Activated naive CD8-positive, alpha-beta T cell treated with anti-CD3 and anti-CD28 coated beads, Interleukin-2, amount 10 ng/mL, durations not matched to agents 7 days and 5 days (primary cell): ENCODE measurements at places on chromosomes 16 and 17. TPM values are rescaled to one million over a fixed set of nuclear protein-coding genes. Genes with fewer than 3 reads are reported as not detected.

GRCh38 chr17:6913608-6914443 is 82.0 kb upstream of the ALOX12 start:
- H3K27ac ChIP-seq, result peak overlapping the region; percentile 67
- DNase-seq, result peak; percentile 83
- H3K4me1 ChIP-seq, result peaks cover 16% of the 10 kb centered on the region
- H3K36me3 ChIP-seq, result no peaks in the 10 kb centered on the region

DNA sequence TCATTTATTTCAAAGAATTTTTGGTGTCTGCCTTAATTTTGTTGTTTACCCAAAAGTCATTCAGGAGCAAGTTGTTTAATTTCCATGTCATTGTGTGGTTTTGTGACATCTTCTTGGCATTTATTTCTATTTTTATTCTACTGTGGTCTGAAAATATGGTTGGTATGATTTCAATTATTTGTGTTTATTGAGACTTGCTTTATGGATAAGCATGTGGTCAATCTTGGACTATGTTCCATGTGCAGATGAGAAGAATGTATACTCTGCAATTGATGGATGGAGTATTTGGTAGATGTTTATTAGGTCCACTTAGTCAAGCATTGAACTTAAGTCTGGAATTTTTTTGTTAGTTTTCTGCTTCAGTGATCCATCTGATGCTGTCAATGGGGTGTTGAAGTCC is 383.0 kb downstream of the PMP22 start:
- H3K36me3 ChIP-seq, result no peaks in the 10 kb centered on the region
- H3K4me1 ChIP-seq, result no peaks in the 10 kb centered on the region
- H3K4me3 ChIP-seq, result no peak overlapping the region
- no peak for DNase-seq
- H3K27me3 ChIP-seq, result peaks cover 6% of the 10 kb centered on the region

SHBG gene
- total RNA-seq, result not detected

- no peak for DNase-seq
- H3K27me3 ChIP-seq, result peaks cover 29% of the 10 kb centered on the region
- no peak overlapping the region for H3K27ac ChIP-seq
These were observed 96.7 kb upstream of the CDH5 start for GRCh38 chr16:66269617-66270332.

CCDC182 gene
- total RNA-seq, result not detected

GRCh38 chr17:44877121-44877520 is 22.1 kb downstream of the EFTUD2 start:
- no peak for DNase-seq
- peaks cover 2% of the 10 kb centered on the region for H3K4me1 ChIP-seq
- H3K36me3 ChIP-seq, result peaks cover 21% of the 10 kb centered on the region
- no peaks in the 10 kb centered on the region for H3K27me3 ChIP-seq
- no peak overlapping the region for H3K4me3 ChIP-seq

DNA sequence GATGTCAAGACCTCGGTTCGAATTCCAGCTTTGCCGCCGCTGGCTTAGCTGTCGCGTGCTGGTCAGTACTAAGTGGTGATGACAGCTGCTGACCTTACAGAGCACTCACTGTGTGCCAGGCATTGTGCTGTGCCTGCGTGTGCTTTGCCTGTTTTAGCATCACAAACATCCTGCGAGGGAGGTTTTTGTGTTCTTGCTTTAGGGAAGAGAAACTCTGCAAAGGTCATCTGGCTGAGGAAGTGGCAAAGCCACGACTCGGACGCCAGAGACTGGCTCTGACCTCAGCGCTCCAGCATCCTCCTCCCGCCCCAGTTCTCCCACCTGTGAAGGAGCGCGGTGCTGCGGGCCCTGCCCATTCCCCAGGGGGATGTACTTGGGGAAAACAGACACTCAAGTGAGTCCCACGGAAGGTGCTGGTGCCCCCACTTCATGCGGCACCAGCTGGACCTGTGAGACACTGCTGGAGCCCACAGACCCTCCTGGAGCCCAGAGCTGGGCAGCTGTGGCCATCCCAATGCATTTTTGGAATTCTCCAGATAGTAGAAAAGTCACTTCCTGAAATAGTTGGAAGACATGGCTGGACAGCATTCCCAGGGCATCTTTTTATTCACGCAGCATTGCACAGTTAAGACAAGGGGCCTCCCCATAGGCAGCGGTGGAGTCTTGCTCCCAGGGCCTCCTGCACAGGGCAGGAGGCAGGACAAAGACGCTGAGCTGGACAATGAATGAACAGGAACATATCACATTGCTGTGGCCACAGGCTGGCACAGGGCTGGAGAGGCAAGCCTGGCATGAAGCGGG is 20.0 kb upstream of the HERPUD1 start:
- H3K27ac ChIP-seq, result peak overlapping the region; percentile 27
- no peak for DNase-seq
- H3K27me3 ChIP-seq, result peaks cover 7% of the 10 kb centered on the region
- peaks cover 32% of the 10 kb centered on the region for H3K4me1 ChIP-seq
- H3K36me3 ChIP-seq, result peaks cover 3% of the 10 kb centered on the region

- H3K4me1 ChIP-seq, result no peaks in the 10 kb centered on the region
- peaks cover 11% of the 10 kb centered on the region for H3K27me3 ChIP-seq
- H3K36me3 ChIP-seq, result no peaks in the 10 kb centered on the region
- H3K27ac ChIP-seq, result no peak overlapping the region
- H3K4me3 ChIP-seq, result no peak overlapping the region
- DNase-seq, result no peak
These were observed 391.1 kb downstream of the PMP22 start for GRCh38 chr17:14873996-14874395.

GRCh38 chr17:21210411-21211076 is 3.4 kb downstream of the TMEM11 start:
- DNase-seq, result no peak
- no peak overlapping the region for H3K27ac ChIP-seq
- no peak overlapping the region for H3K4me3 ChIP-seq
- H3K36me3 ChIP-seq, result peaks cover 7% of the 10 kb centered on the region

ZNF174 gene
- 15.5 TPM for total RNA-seq

- H3K4me3 ChIP-seq, result no peak overlapping the region
- no peaks in the 10 kb centered on the region for H3K27me3 ChIP-seq
- no peaks in the 10 kb centered on the region for H3K4me1 ChIP-seq
- peaks cover 3% of the 10 kb centered on the region for H3K36me3 ChIP-seq
- DNase-seq, result no peak
- no peak overlapping the region for H3K27ac ChIP-seq
These were observed 42.2 kb downstream of the VAC14 start for GRCh38 chr16:70758786-70759185.

DNA sequence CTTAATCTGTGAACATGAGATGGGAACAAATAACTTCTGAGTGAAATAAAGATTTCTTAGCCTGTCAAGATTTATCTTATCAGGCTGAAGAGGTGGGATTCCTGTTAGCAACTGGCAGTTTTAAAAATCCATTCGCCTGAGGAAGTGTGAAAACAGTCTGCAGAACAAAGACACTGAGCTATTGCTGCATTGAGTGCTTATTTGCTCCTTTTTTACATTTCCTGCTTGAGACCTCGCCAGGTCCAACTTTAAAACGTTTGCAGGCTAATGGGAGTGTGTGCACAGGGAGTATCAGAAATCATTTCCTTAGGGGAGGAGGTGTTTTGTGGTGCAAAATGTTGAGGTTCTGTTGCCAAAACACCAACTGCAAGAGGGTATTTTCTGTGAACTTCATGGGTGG is 957.8 kb upstream of the RBFOX1 start:
- H3K36me3 ChIP-seq, result no peaks in the 10 kb centered on the region
- H3K27ac ChIP-seq, result no peak overlapping the region
- DNase-seq, result no peak
- H3K4me3 ChIP-seq, result no peak overlapping the region

DNA sequence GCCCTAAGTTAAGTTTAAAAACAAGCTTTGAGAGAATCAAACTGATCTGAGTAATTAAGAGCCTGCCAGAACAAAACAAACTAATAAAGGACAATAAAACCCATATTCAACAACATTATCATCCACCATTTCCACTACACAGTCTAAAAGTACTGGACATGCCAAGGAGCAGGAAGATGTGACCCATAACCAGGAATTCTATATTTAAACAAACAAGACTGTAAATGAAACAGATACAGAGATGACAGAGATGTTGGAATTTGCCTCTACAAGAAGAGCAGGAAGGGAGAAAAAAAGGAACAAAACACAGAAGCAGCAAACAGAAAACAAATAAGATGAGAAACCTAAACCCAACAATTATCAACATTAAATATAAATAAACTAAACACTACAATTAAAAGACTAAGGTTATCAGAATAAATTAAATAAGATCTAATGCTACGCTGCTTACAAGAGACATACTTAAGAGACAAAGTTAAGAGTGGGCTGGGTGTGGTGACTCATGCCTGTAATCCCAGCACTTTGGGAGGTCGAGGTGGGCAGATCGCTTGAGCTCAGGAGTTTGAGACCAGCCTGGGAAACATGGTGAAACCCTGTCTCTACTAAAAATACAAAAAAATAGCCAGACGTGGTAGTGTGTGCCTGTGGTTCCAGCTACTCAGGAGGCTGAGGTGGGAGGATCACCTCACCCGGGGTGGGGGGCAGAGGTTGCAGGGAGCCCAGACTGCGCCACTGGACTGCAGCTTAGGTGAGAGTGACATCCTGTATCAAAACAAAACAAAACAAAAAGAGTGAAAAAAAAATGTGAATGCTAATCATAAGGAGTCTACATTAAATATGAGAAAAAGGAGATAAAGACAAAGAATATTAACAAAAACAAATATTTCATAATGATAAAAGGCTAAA is 50.6 kb downstream of the CREBBP start:
- H3K4me1 ChIP-seq, result peaks cover 23% of the 10 kb centered on the region
- peaks cover 43% of the 10 kb centered on the region for H3K36me3 ChIP-seq
- no peak overlapping the region for H3K27ac ChIP-seq
- H3K27me3 ChIP-seq, result no peaks in the 10 kb centered on the region
- DNase-seq, result no peak

GRCh38 chr16:70691223-70692129 is 5.6 kb upstream of the MTSS2 start:
- no peak overlapping the region for H3K4me3 ChIP-seq
- H3K27ac ChIP-seq, result no peak overlapping the region
- H3K36me3 ChIP-seq, result no peaks in the 10 kb centered on the region

RPL19 gene
- 2,120 TPM for total RNA-seq

DNA sequence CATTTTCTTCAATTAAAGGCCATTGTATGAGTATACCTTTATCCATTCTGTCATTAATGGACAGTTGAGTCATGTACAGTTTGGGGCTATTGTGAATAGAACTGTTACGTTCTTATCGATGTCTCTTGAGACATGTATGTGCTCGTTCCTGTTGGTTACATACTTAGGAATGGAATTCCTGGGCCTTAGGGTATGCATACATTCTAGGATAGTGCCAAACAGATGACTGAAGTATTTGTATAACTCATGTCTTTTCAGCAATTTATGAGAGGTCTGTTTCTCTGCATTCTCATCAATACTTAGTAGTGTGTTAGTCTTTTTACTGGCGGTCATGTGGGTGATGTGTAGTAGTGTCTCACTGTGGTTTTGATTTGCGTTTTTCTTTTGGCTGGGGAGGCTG is 81.2 kb downstream of the USP22 start:
- DNase-seq, result no peak
- no peaks in the 10 kb centered on the region for H3K4me1 ChIP-seq
- no peak overlapping the region for H3K4me3 ChIP-seq

- H3K36me3 ChIP-seq, result peaks cover 8% of the 10 kb centered on the region
- H3K4me3 ChIP-seq, result no peak overlapping the region
- H3K4me1 ChIP-seq, result peaks cover 14% of the 10 kb centered on the region
- H3K27ac ChIP-seq, result no peak overlapping the region
- H3K27me3 ChIP-seq, result peaks cover 23% of the 10 kb centered on the region
- DNase-seq, result no peak
These were observed 6.5 kb upstream of the SDK2 start for GRCh38 chr17:73650617-73651200.

- H3K4me1 ChIP-seq, result no peaks in the 10 kb centered on the region
- no peak overlapping the region for H3K4me3 ChIP-seq
- no peaks in the 10 kb centered on the region for H3K27me3 ChIP-seq
- H3K27ac ChIP-seq, result no peak overlapping the region
- H3K36me3 ChIP-seq, result peaks cover 11% of the 10 kb centered on the region
These were observed 33.8 kb downstream of the GTF3C1 start for GRCh38 chr16:27515874-27516353.

- no peaks in the 10 kb centered on the region for H3K4me1 ChIP-seq
- DNase-seq, result no peak
- no peaks in the 10 kb centered on the region for H3K36me3 ChIP-seq
- H3K27me3 ChIP-seq, result no peaks in the 10 kb centered on the region
- H3K4me3 ChIP-seq, result no peak overlapping the region
- no peak overlapping the region for H3K27ac ChIP-seq
These were observed 30.3 kb downstream of the ASPA start for GRCh38 chr17:3506054-3506453.

GRCh38 chr16:81657781-81658180 is 121.3 kb upstream of the PLCG2 start:
- peaks cover 6% of the 10 kb centered on the region for H3K36me3 ChIP-seq
- H3K4me1 ChIP-seq, result peaks cover 2% of the 10 kb centered on the region
- no peak for DNase-seq
- no peak overlapping the region for H3K27ac ChIP-seq
- H3K4me3 ChIP-seq, result no peak overlapping the region

DNA sequence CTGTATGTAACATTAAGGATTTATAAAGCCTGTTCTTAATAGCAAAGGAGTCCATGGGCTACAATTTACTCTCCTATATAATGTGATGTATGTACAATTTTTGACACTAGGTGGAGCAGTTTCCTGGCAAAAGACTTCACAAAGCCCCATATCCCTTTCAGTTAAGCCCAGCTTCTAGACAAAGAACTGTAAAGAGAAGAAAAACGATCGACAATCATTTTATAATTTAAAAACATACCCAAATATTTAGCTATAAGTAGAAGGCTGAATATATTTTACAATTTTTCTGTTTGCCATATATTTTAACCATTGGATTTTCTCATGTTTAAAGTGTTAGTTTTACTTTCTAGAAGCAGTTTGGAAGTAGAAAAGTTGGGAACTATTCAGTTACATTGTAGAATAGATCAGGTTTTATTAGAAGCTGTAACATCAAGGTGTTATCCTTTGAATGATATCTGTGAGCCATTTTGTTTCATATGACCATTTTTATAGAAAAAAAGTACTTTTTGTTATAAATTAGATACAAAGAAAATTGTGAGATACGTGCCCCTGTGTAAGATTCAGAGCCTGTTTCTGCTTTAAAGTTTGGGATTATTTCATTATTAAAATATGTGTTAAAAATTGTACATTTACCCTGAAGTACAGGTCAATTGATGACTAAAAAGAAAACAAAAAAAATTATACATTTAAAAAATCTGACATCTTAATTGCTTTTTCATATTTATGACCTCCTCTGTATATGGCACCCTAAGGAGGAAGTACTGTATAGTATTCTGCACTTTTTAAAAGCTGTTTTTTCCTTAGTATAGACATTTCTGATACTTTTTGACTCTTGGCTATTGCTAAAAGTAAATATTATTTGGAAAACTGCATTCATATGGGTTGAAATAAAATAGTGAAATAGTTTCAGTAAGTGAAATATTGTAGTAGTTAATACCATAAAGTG is 46.3 kb downstream of the VMP1 start:
- peaks cover 39% of the 10 kb centered on the region for H3K4me1 ChIP-seq
- H3K36me3 ChIP-seq, result peaks cover 7% of the 10 kb centered on the region
- no peak for DNase-seq
- H3K27me3 ChIP-seq, result no peaks in the 10 kb centered on the region
- peak overlapping the region; percentile 85 for H3K27ac ChIP-seq
